ENCODE measurements at places on chromosomes 12 and 14.

GRCh38 chr12:79933532-79934264 lies 1.2 kb downstream of the PPP1R12A start:
- DNase-seq: no peak

DNA sequence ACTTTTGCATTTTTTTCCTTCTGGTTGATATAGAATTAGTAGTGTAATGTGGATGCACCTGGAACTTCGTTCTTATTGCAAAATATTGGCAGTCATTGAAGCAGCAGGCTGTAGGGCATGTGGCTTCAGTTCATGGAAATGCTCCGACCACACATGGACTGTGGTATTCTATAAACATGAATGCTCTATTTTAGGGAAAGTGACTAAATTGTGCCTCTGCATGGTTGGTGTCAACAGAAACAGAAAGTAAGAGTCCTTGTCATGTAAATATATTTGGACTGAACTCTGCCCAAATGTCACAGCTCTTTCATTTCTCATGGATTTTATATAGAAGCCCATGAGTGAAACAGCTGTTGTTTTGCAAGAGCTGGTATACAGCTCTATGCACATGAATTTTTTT lies 917.0 kb downstream of the LRFN5 start:
- DNase-seq: no peak

- DNase-seq: no peak
Measured at GRCh38 chr12:107169200-107169599, 75.9 kb upstream of the CRY1 start.

DNA sequence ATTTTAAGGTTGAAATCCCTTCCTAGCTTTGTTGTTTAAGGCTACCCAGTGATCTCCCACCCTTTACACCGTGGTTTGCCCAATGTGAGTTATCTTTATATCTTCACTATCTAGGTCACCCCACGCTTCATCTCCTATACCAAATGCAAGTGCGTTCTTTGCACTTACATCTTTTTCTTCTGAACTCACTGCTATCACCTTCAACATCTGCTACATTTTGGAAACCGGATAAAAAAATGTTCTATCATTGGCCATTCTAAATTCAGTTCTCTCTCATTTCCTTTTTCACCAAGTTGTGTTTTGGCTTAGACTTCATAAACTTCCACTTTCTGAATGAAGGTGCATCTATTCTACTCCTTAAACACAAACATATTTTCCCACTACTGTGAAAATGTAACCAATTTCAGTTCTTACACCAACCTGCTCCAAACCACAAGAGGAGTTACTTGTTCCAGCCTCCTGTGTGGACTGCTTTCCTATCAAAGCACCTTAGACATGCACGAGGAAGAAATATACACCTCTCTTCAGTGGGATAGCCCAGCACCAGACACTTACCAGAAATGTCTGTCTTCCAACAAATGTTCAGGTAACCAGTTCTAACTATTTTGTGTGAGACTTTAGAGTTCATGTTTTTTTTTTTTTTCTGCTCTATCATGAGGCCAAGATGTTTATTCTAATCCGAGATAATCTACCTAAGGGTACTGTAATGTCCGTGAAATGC lies 21.9 kb downstream of the CLEC9A start:
- peak; percentile 19 for DNase-seq

GRCh38 chr14:75960231-75960630 lies 21.6 kb downstream of the TGFB3 start:
- peak; percentile 65 for DNase-seq

GRCh38 chr14:94403312-94403932 lies 15.0 kb upstream of the SERPINA1 start:
- no peak for DNase-seq

DNA sequence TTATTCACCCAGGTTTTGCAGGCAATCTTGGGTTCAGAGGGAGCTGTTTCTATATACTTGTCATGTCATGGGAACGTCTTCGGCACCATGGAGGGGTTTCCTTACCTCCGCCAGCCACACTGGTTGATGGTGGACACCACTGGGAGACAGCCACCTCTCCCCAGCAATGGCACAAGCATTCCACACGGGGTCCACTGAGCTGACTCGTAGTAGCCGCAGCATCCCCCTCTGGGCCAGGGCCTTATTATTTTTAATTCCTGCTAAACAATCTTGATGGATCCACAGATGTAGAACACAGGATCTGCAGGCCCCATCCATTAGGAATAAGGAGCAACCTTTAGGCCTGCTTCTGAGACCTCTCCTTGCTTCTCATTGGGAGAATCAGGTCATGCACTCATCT lies 132.9 kb downstream of the DICER1 start:
- DNase-seq: no peak

DNA sequence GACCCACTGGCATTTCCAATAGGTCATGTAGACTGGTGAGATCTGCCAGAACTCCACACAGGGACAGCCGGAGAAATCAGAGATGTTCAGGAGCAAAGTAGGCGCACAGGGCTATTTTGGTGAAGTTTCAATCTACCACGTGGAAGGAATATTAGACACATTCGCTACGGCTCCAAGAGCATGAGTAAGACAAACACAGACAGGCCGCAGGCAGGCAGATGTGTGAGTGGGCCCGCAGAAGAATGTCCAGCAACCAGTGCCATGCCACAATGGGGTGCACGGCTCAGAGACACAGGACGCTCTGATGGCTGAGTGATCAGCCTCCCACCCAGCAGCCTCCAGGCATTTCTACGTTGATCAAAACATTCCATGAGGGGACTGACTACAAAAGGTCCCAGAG lies 10.4 kb downstream of the SLC15A4 start:
- no peak for DNase-seq

- DNase-seq: no peak
Measured at GRCh38 chr14:96538097-96538989, 36.2 kb downstream of the PAPOLA start.

GRCh38 chr12:6466184-6466573 lies 4.3 kb downstream of the VAMP1 start:
- no peak for DNase-seq

DNA sequence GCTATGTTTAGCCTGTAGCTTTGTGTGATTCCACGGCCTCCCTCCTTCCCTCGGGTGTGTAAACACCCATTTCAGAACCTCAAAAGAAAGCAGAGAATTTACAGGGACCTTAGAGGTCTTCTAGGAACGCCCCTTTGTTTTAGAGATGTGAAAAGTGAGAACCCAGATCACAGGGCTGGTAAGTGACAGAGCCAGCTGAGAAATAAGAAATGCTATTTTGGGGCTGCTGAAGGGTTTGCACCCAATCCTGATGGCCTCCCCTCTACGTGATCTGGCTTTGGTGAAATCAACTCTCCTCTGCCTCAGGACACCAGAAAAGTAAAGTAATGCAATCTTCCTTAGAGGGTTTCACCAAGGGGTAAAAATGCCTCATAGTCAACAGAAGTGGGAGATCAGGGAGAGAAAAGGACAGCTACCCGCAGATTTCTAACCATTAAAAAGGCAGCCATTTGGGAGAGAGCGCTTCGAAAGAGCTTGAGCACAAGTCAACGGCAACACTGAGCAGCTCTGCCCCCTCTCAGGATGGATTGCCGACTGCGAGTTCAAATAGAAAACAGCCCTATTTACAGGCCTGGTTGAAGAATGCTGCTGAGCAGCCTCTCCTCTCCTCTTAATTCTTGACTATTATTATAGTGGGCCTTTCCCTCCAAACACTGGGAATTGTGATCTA lies 78.5 kb upstream of the RASSF3 start:
- DNase-seq: no peak

DNA sequence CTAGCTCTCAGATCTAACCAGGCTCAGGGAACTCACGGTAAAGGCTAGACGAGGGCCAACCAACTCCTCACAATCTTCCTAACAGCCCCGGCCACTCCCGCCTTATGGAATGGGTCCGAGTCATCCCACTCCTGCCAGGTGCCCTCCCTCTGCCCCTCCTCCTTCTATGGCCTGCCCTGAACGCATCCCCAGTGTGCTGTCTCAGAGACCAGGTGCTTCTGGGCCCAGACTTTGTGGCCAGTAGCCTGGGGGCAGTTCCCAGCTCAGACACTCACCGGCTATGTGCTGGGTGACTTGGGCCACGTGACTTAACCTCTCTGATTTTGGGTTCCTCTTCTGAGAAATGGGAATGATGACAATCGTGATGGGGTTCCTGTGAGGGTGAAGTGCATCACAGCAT lies 22.5 kb downstream of the PAPLN start:
- DNase-seq: no peak

GRCh38 chr14:89399594-89400068 lies 17.4 kb downstream of the FOXN3 start:
- DNase-seq: no peak

GRCh38 chr12:115920395-115921183 lies 356.9 kb downstream of the MED13L start:
- DNase-seq: no peak

DNA sequence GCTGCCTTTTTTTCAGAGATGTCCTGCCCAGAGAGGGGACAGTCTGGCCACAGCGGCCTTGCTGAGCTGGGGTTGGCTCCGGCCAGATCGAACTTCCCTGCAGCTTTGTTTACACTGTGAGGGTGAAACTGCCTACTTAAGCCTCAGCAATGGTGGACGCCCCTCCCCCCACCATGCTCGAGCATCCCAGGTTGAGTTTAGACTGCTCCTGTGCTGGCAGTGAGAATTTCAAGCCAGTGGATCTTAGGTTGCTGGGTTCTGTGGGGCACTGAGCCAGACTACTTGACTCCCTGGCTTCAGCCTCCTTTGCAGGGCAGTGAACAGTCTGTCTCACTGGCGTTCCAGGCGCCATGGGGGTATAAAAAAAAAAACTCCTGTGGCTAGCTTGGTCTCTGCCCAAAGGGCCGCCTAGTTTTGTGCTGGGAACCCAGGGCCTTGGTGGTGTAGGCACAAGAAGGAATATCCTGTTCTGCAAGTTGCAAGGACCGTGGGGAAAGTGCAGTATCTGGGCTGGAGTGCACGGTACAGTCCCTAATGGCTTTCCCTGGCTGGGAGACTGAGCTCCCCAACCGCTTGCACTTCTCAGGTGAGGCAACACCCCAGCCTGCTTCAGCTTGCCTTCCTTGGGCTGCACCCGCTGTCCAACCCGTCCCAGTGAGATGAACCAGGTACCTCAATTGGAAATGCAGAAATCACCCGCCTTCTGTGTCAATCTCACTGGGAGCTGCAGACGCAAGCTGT lies 79.1 kb downstream of the LRIG3 start:
- DNase-seq: no peak

- DNase-seq: no peak
Measured at GRCh38 chr12:66647034-66647691, 31.7 kb downstream of the GRIP1 start.

DNA sequence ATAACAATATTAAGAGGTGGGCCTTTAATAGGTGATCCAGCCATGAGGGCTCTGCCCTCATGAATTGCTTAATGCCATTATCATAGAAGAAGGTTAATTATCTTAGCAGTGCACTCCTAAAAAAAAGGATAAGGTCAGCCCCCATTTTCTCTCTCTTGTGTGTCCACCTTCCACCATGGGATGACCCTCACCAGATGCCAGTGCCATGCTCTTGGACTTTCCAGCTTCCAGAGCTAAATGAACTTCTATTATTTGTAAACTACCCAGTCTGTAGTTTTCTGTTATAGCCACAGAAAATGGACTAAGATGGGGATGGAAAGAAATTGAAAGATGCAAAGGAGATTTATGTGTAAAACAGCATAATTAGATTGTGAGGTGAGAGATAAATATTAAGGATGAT lies 125.4 kb downstream of the FOXA1 start:
- DNase-seq: no peak

DNA sequence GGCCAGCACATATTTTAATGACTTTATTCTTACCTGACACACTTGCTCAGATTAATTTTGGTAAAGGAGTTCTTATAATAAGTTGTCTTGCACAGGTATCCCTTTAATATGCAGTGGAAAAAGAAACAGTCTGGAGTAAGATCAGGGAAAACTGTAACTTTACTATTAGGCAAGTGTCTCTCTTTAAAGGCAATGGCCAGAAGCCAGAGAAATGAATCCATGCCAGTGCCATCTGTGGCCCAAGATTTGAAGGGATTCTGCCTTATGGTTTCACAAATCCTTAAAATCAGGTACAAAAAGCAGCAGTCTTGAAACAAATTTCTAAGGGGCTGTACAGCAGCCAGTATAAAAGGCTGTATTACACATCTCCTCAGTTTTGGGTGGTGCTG lies 22.4 kb downstream of the NFYB start:
- DNase-seq: no peak

DNA sequence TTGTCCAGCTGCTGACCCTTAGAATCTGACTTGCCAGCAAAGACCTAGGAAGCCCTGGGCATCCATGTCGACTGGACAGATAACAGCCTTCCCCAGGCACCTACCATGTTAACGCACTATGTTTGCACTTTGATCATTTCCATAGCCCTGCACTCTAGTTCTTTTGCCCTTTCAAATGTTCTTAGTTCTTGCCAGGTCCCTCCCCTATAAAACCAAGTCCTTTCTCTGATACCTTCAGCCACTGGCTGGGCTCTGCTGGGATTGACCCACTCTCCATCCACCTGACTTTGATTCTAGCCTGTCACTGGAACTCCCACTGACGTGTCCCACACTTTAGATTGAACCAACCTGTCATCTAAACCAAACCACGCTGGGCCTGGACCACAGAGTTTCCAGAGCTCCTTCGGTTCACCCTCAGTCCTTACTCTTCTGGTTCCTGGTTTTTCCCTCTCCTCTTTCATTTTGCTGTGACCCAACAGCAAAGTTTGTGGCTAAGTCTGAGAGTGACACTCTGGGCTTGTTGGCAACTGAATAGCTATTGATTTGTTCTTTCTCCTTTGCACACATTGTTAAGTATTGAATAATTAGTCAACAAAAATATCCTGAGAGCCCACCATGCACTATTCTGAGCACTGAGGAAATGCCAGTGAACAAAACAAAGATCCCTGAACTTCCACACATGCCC lies 51.8 kb upstream of the STK38L start:
- DNase-seq: no peak

GRCh38 chr14:66114071-66114470 lies 372.1 kb upstream of the CCDC196 start:
- no peak for DNase-seq

DNA sequence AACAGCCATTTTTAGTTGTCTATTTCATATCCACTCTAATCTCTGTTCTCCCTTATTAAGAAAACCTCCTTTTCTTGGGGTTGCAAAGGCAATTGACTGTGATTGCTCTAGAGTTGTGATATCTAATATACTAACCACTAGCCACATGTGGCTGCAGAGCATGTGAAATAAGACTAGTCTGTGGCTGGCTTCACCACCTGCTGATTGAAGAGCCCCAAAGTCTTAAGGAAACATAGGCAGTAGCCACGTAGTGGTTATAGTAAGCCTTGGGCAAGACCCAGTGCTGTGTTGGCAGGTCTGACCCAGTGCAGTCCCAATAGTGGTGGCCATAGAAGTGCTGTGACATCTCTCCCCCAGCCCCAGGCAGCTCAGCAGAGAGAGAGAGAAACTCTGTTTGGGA lies 28.4 kb upstream of the ATP2B1 start:
- DNase-seq: no peak

GRCh38 chr12:96534339-96534738 lies 45.0 kb downstream of the CFAP54 start:
- no peak for DNase-seq

GRCh38 chr14:90398315-90398839 lies 1.5 kb downstream of the CALM1 start:
- peak; percentile 26 for DNase-seq

GRCh38 chr12:114266536-114266935 lies 139.4 kb downstream of the TBX5 start:
- DNase-seq: no peak

- no peak for DNase-seq
Measured at GRCh38 chr14:30287579-30288445, 271.1 kb upstream of the G2E3 start.
